Endothelial cell of umbilical vein (primary cell): ENCODE measurements at places on chromosomes 6 and 20. TPM values are rescaled to one million over a fixed set of nuclear protein-coding genes. Genes with fewer than 3 reads are reported as not detected.

The SNAP25 gene
- total RNA-seq, result 2.2 and 4.4 TPM in 2 replicates

The ADGRF4 gene
- total RNA-seq, result not detected in 2 replicates

The OOEP gene
- total RNA-seq, result not detected in 2 replicates

The FAM83D gene
- 35.5 and 46.0 TPM in 2 replicates for total RNA-seq

The CEP85L gene
- total RNA-seq, result 9.2 and 12.0 TPM in 2 replicates

The BTN1A1 gene
- not detected in 2 replicates for total RNA-seq

The BIRC7 gene
- total RNA-seq, result not detected in 2 replicates

The SMOC2 gene
- total RNA-seq, result not detected in 2 replicates

The GLP1R gene
- total RNA-seq, result not detected in 2 replicates

The AGER gene
- total RNA-seq, result 12.0 and 18.5 TPM in 2 replicates

The CBLN4 gene
- total RNA-seq, result not detected in 2 replicates

The KIF25 gene
- not detected in 2 replicates for total RNA-seq

The ZNF334 gene
- 0.30 and 1.6 TPM in 2 replicates for total RNA-seq

The COL9A1 gene
- total RNA-seq, result not detected in 2 replicates

The AKAP12 gene
- 340 and 362 TPM in 2 replicates for total RNA-seq

The PNLDC1 gene
- total RNA-seq, result not detected in 2 replicates

The GRM1 gene
- not detected in 2 replicates for total RNA-seq

The TDRD6 gene
- total RNA-seq, result 0.05 TPM in 1 of 2 replicates, not detected in the other

The NDUFAF5 gene
- total RNA-seq, result 26.4 and 28.4 TPM in 2 replicates

The FAM229B gene
- total RNA-seq, result 10.1 and 10.6 TPM in 2 replicates

The NOX3 gene
- not detected in 2 replicates for total RNA-seq

The SLC17A1 gene
- not detected in 2 replicates for total RNA-seq

The C2 gene
- 0.60 TPM in 1 of 2 replicates, not detected in the other for total RNA-seq

The HEY2 gene
- not detected in 2 replicates for total RNA-seq

The HLA-DPB1 gene
- total RNA-seq, result 2.3 and 19.1 TPM in 2 replicates

The SDHAF4 gene
- total RNA-seq, result 8.6 and 10.8 TPM in 2 replicates

The HRH3 gene
- not detected in 2 replicates for total RNA-seq

The EYA4 gene
- not detected in 2 replicates for total RNA-seq

The NKX2-4 gene
- total RNA-seq, result not detected in 2 replicates

The SLC17A9 gene
- 44.5 and 49.4 TPM in 2 replicates for total RNA-seq

The SYNGAP1 gene
- total RNA-seq, result 14.3 and 15.1 TPM in 2 replicates

The FNDC11 gene
- total RNA-seq, result 0.51 and 0.71 TPM in 2 replicates
